NCI-H524 treated with DMSO at 0.1 percent for 48 hours (cell line): ENCODE measurements at places on chromosomes 3 and 15.

- no peak for DNase-seq
Measured at GRCh38 chr3:8215821-8216220, 285.8 kb upstream of the LMCD1 start.

DNA sequence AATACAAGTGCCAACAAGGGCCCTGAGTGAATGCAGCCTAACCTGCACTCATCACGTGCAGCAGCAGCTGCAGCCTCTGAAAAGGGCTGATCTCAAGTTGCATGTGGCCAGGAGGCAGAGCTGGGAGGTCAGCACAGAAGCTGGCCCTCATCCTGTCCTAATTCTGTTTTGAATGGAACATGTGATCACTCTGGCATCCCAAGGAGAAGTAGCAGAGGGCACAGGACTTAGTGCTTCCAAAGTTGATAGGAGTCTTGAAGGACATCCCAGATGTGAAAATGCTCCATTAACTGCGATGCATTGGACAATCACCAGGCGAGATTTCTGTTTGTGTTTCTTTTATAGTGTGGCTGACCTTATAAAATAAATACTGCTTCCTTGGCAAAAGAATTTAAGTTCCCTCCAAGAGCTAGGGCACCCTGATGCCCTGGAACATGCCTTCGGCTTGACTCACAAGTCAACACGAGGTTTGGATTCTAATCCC lies 31.6 kb upstream of the STAG1 start:
- no peak for DNase-seq

- no peak for DNase-seq
Measured at GRCh38 chr15:57953874-57954273, 111.6 kb downstream of the ALDH1A2 start.

GRCh38 chr3:29937185-29937584 lies 656.3 kb downstream of the RBMS3 start:
- DNase-seq = no peak

DNA sequence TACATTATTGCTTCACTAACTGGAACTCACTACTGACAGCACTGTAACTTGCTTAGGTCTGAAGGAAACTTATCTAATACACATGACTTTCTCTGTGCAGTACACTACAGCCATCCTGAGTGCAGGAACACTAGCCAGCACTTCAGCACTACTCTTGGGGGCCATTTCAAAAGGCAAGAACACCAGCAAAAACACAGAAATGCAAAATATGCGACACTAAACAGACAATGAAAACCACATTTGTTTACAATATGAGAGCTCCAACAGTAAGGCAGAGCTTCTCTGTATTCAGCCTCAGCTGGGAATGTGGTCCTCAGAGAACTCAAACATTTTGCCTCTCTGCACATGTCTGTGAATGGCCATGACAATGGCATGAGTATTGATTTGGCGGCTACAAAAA lies 109.6 kb downstream of the ARRDC4 start:
- DNase-seq = no peak

GRCh38 chr15:70762469-70763119 lies 764 bp downstream of the UACA start:
- DNase-seq = no peak

DNA sequence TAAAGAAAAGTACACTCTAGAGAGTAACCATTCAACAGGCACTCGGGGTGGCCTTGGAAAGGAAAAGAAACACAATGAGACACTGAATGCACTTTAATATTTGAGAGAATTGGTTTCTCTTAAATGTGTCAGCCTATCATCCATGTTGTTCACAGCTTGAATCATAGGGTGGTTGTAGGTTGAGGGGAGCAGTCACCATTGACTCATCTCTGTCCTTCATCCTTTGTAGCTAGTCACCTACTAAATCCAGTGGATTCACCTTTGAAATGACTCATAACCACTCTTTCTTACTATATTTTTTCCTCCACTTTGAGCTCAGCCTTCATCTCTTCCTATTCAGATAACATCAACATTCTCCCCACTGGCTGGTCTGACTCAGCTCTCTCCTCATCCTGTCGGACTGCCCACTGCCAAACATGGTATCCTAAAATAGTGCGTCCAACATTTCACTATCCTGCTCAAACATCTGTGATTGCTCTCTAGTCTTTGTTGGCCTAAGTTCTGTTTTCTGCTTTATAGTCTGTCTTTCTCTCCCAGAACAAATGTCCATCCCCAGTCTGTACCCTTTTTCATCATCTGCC lies 182.7 kb upstream of the GADL1 start:
- DNase-seq = no peak

DNA sequence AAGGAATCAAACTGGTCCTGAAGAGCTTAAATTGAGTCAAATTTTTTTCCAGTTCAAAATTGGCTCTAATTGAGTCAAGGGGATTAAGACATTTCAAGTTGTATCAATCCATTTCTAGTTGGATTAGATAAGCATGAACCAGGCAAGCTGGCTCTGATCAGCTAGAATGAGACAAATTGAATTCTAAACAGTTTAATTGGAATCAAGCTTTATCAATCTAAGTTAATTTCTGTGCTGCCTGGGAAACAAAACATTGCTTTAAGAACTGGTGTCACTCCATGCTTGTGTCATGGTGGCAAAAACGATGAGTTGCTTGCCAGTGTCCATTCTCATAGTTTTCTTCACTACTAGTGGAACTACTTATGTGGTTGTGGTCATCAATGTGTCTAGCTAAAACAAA lies 116.8 kb downstream of the TGFBR2 start:
- DNase-seq = no peak

GRCh38 chr3:45547764-45548680 lies 46.5 kb upstream of the LIMD1 start:
- no peak for DNase-seq

DNA sequence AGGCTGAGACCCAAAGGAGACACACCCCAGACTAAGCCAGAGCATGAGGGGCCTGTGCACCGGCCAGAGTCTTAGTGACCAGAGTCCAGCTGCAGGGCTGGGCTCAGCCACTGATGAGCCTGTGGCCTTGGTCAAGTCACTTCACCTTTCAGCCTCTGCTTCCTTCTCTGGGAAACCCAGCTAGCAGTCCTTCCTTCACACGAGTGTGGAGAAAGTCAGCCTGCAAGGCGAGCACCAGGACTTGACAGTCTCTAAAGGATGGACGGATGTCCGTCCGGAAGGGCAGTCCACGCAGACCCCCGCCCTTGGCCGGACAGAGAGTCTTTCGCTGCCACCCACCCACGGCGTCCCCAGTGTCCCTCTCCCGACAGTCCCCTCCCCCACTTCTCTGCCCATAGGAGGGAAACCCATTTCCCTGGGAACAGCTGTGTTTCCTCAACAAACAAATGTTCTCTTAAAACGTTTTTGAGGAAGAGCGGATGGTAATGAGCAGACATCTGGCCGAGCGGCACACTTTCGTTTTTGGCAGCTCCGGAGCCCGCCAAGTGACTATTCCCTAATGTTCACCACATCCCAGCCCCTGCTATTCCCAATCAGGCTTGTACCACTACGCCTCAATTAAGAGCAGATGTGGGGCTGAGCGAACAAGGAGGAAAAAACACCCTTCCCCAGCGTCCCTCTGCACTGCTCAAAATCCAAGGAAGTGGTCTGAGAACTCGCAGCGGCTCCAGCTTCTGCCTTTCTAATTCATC lies 129.1 kb upstream of the SMAD3 start:
- peak; percentile 36 for DNase-seq

GRCh38 chr15:62545467-62546227 lies 380.6 kb upstream of the C2CD4B start:
- DNase-seq = no peak

DNA sequence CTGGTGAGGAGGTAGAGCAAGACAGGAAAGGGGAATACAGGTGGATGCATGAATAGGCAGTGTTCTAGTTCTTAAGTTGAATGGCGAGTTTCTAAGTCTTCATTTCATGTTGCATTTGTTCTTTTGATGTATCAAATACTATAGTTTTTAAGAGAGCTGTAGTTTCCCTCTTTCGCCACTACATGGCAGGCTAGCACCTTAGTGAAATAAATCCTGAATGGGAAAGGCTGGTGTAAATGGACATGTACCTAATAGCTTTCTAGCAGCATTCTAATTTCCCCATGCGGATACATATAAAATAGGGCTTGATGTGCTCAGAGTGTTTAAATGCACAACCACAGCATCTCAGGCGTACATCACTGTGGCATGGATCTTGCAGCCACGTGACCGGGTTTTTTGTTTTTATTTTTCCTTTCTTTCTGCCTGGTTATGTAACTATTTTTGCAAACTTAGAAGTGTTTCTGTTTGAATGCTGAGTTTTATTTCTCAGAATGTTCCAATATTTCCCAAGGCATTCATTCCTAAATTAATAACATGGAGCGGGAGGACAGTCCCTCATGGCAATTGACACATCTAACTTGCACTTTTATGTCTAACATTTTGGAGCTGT lies 23.5 kb upstream of the CLN6 start:
- peak; percentile 79 for DNase-seq

DNA sequence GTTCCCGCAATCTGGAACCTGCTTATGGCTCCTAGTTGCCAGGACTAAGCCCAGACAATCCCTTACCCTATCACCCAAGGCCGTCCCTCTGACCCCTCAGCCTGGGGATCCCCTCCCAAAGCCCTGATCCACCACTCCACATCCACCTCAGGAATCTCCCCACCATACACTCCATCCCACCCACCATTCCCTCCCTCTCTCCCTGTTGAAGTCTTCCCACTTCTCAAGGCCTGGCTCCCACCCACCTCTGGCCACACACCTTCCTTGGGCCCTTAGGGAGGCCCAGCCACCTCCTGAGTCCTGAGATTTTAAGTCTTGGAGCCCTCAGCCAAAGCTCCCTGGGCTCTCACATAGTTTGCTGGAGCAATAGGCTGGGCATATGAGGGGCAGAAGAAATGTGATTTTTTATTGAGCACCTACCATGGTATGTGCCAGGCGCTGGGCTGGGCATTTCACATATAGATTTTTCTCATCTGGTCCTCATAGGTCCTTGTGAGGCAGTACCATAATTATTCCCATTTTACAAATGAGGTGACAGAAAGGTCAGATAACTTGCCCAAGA lies 48.1 kb downstream of the HCN4 start:
- no peak for DNase-seq

GRCh38 chr3:8183627-8184026 lies 318.0 kb upstream of the LMCD1 start:
- no peak for DNase-seq

GRCh38 chr3:128173849-128174248 lies 20.6 kb downstream of the EEFSEC start:
- no peak for DNase-seq

GRCh38 chr3:170776887-170777563 lies 93.0 kb downstream of the RPL22L1 start:
- no peak for DNase-seq

DNA sequence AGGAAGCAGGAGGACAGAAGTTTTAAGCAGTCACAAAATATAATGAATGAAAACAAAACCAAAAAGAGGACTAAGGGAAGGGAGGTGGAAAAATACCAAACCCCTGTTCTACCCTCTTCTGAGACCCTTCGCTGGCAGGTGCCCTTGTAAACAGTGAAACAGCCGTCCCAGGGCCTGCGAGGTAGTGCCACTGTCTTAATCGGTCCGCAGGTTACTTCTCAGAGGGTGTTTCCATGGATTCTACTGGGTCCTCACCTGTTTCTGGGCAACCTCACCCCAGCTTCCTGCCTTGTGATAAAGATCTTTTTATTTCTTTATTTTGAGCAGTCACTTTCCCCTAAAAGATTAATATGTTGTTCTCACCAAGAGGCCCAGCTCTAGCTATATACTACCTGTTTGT lies 65.3 kb downstream of the SLC30A4 start:
- no peak for DNase-seq
